ENCODE measurements at places on chromosomes 12 and 14.

- DNase-seq: no peak
Observed at GRCh38 chr14:53848854-53849253, 107.8 kb downstream of the BMP4 start.

DNA sequence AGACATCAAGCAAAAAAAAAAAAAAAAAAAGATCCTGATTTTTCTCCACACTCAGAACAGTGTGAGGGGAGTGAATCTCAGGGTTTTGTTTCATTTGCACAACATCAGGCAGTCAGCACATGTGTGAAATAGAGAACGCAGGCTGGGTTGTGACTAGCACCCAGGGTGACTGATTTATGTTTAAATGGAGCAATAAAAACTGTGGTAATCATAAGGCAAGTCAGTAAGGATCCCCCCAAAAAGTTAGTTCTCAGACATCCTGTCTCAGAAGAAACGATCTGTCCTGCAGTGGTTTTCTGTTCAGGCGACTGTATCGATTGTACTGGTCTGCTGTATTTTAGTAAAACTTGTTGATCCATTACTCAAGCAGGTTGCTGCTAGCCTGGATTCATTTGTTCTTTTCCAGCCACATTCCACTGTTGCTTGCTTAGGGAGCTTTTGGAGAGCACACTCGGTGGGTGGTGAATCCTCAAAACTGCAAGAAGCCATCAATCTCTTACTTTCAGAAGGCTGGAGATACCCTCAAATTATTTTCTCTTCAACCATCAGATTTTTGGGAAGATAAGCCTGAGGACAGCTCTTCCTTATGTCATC is 107.1 kb downstream of the DACT1 start:
- no peak for DNase-seq

DNA sequence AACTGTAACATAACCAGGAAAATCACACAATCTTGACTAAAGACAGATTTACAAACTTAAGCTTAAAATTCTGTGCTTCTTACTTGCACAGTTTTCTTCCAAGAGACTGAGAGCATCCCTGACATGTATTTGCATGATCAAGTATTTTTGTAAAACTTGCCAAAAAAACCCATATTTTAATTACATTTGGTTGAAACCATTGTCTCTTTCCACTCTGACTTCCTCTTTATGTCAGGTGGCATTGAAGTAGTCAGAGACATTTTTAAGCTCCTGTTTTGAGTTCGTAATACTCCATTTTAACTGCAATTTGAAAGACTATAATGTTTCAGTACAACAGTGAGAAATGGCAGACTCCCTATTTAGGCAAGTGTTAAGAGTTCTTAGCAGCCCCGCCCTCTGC is 103.6 kb downstream of the ATXN7L3B start:
- DNase-seq: no peak

- DNase-seq: no peak
Observed at GRCh38 chr12:48004053-48004941, at the start of gene COL2A1. Gene COL2A1 (minus strand): TSS chr12:48004476. CDS start chr12:48004321, 155 bp downstream.

GRCh38 chr12:46609273-46609623 is 216.5 kb downstream of the SLC38A4 start:
- DNase-seq: no peak

GRCh38 chr14:78605025-78605762 is 435.0 kb downstream of the NRXN3 start:
- DNase-seq: no peak

GRCh38 chr12:26857465-26858176 is 24.6 kb upstream of the ITPR2 start:
- no peak for DNase-seq

- DNase-seq: no peak
Observed at GRCh38 chr14:90487031-90487430, 90.2 kb downstream of the CALM1 start.

DNA sequence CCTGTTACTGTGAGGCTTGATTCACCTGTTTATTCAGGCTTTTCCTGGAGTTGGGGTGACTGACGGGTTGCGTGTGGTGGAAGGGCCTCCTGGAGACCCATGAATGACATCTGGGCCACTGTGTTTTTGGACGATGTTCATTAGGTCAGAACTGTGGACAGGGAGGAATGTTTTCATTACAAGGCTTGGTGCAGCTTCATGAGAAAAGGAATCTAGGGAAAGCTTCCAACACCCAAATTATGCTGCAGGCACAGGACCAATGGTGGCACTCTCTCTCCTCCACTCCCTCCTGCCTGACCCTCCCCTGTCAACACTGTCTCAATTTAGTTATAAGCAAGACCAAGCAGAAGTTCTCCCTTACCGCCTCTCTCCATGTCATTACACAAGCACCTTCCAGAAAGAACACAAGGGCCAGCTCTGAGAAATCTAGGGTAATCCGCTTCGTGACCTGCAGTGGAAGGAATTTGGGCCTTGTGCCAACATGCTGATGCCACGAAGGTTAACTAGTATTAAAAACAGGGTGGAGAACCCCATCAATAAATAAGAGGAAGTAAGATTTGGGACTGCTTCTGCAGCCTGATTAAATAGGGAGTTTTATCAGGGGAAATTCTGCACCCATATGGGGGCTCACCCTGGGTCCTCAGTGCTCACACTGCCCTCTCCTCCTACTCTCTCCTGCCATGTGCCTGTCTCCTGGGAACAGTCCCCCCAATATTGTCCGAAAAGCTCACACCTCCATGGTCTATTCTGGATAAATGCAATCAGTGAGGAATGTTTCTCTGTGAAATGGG is 200.3 kb downstream of the KTN1 start:
- DNase-seq: no peak

GRCh38 chr12:54240971-54241588 is 38.8 kb downstream of the CBX5 start:
- DNase-seq: no peak

- DNase-seq: no peak
Observed at GRCh38 chr14:64324461-64324860, 30.3 kb upstream of the ESR2 start.

DNA sequence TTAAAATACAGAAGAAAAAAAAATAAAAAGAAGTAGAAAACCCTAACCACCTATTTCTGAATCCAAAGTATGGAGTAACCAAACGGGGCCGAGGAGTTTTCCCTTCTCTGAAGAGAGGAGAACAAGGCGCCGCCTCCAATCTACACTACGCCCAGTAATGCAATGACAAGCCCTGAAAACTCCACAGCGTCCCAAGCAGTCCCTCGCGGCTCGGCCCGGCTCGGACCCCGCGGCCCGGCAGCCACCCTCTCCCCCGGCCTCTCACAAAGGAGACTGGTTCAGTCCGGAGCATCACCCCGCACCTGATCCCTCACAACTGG is 371 bp downstream of the CHD8 start:
- DNase-seq: no peak

DNA sequence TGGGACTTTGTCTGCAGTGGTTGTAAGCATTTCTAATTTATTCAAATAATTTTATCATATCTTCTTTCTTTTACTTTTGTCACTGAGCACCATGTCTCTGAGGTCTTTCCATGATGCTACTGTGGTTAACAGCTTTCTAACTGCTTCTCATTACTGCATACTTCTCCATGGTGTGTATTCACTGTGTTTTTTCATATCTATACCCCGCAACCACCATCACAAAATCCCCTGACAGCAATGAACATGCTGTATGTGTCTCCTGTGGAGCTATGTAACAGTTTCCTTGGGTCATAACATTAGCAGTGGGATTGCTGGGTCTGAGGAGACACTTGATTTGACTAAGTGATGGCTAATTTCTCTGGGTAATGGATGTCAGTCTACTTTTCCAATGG is 29.2 kb upstream of the CHST11 start:
- no peak for DNase-seq
